Stimulated activated CD8-positive, alpha-beta memory T cell treated with anti-CD3 and anti-CD28 coated beads, Interleukin-7, amount 100 ng/mL, for 1 hour (primary cell): ENCODE measurements at places on chromosomes 3 and 15.

- DNase-seq, result no peak
Observed at GRCh38 chr15:35736150-35736549, 190.2 kb upstream of the DPH6 start.

- DNase-seq, result no peak
Observed at GRCh38 chr15:74304431-74304830, 63.0 kb downstream of the CYP11A1 start.

GRCh38 chr15:28890711-28891495 is 5.1 kb downstream of the APBA2 start:
- DNase-seq, result no peak

DNA sequence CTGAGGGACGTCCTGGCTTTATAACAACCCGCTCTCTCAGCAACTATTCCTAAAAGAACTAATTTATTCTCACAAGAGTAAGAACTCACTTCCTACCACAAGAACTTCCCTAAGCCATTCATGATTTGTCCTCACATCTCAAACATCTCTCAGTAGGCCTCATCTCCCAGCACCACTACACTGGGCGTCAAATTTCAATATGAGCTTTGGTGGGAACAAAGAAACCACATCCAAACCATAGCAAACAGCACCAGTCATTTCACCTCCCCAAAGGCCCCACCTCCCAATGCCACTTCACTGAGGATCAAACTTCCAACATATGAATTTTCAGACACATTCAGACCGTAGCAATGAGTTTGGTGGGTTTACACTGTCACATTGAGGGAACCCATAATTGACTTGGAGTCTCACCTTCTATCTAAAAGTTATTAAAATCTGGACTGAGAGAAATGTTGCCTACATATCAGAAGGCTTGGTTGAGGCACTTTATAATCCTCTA is 116.4 kb upstream of the AGBL1 start:
- no peak for DNase-seq

- DNase-seq, result no peak
Observed at GRCh38 chr3:170352936-170353335, 4.6 kb upstream of the SKIL start.

GRCh38 chr3:78148986-78149717 is 1109.3 kb downstream of the ROBO2 start:
- no peak for DNase-seq

DNA sequence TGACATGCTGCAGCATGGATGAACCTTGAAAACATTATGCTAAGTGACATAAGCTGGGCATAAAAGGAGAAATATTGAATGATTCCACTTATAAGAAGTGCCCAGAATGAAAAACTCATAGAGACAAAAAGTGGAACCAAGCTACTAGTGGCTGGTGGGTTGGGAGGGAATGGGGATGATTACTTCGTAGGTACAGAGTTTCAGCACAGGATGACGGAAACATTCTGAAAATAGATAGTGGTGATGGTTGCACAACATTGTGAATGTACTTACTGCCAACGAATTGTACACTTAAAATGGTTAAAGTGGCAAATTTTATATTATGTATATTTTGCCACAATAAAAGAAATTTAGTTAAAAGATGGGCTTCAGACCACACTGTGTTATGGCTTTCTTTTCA is 93.6 kb downstream of the RPLP1 start:
- no peak for DNase-seq

- DNase-seq, result no peak
Observed at GRCh38 chr15:63109920-63110319, 11.7 kb upstream of the LACTB start.
